ENCODE measurements at places on chromosomes 5 and 9.

- DNase-seq = no peak
Measured at GRCh38 chr9:20022410-20022809, 233.6 kb upstream of the SLC24A2 start.

GRCh38 chr9:89815061-89815902, 210.5 kb downstream of the GADD45G start:
- no peak for DNase-seq

- DNase-seq = no peak
Measured at GRCh38 chr9:105399117-105399516, 48.7 kb upstream of the FSD1L start.

DNA sequence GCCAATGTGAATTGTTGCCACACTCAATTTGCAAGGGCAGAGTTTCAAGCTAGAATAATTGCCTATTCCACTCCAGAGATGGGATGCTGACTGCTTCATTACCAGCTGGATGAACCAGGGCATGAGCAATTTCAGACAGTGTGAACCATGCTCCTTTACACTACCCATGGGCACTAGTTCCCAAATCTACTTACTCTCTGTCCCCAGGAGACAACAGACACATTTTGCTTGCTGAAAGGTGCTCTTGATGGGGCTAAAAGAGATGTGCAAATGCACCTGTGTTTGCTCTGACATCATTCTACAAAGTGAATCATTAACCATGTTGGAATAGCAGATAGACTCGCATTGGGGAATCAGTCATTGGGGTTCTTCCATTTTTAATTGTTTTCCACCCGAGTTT, 522.3 kb upstream of the NUDT12 start:
- DNase-seq = no peak

GRCh38 chr5:138833080-138833479, 42.1 kb downstream of the LRRTM2 start:
- DNase-seq = no peak

GRCh38 chr5:1375871-1376810, 31.2 kb upstream of the CLPTM1L start:
- DNase-seq = peak; percentile 75

DNA sequence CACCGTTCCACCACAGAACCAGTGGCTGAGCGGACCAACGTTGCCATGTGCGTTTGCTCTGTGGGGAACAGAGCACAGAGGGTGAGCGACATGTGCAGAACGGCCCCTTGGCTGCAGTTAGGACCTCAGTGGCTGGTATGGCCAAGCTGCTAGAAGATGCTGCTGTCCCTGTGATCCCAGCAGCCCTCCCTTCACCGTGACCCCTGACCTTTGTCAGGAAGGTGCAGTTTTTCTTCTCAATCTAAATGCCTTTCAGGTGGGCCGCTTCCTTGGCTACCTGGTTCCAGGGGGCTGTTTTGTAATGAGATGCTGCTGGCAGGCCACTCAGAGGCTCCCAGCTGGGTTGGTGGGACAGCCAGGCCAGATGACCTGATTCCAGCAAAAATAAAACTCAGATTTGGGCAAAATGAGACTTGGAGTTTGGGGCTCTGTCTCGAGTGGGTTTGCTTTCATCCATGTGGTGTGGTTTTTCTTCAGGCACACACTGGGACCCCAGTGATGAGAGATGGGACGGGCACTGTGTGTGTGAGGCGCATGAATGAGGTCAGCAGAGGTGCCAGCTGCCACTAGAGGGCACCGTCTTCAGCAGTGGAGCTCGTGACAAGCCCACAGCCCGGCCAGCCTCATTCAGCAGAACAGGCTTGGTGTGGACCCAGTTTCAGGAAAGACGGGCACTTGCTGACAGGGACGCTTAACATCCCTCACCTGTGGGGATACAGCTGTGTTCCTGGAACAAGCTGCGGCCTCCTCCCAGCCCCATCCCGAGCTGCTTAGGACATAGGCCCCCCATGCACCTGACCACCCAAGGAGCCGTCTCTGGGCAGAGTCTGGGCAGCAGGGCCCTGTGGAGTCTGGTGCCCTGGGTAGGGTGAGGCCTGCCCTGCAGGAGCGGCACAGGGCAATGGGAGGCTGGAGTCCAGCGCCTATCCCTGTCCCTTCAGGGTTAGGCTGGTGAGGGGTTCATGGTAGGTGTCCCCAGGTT, 4.1 kb downstream of the MRPS2 start:
- DNase-seq = peak; percentile 51

GRCh38 chr9:115531410-115532125, 413.6 kb upstream of the TNC start:
- DNase-seq = no peak

GRCh38 chr5:35815089-35815936, 41.4 kb upstream of the IL7R start:
- DNase-seq = no peak

GRCh38 chr9:27967210-27967609, 393.9 kb upstream of the C9orf72 start:
- no peak for DNase-seq

Data from PC-9 (cell line).